ENCODE measurements at places on chromosomes 12 and 14. TPM values are rescaled to one million over a fixed set of nuclear protein-coding genes. Genes with fewer than 3 reads are reported as not detected.

Gene REC8
- total RNA-seq = 5.1 TPM

Gene FAM181A
- not detected for total RNA-seq

Gene NKX2-8
- not detected for total RNA-seq

Gene CLEC9A
- 0.47 TPM for total RNA-seq

Gene MRPL51
- total RNA-seq = 132 TPM

Gene CD69
- 1.4 TPM for total RNA-seq

Gene PLXNC1
- total RNA-seq = 8.4 TPM

Gene SOAT2
- 0.12 TPM for total RNA-seq

Gene NIN
- 19.8 TPM for total RNA-seq

Gene OR4E2
- not detected for total RNA-seq

- no peak for DNase-seq
These were observed 951.4 kb downstream of the VRK1 start for GRCh38 chr14:97748616-97749015.

DNA sequence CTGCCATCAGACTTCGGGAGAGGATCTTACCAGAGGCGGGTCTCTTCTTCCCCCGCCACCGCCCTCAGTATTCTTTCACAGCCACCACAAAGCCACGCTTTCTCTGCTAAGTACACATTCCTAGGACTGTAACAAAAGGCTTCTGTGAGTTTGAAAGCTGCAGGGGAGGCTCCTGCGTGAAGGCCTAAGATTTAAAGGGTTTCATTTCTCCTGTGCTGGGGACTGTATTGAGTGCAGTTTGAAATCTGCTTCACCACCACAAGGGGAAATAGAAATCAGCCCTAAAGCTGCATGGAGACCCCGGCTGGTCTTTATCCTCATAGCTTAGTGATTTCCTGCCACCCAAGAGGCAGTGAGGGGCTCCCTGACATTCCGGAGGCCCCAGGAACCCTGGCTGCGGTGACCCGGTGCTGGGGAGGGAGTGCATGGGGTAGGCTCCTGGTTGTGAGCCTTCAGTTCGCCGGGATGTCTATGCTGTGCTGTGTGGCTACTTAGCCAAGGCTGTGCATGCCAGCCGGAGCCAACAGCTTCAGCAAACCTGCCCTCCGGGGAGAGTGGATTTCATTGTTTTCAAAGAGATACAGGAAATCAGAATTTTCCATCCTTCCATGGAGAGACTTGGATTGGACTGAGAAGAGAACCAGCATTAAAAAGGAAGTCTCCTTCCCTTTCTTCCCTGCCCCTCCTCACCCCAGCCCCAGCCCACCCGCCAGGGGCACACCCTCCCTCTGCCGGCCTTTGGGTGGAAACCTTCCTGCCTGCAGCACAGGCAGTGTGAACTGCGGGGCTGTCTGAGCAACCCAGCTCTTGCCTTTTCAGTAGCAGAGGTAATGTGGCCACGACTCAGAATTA lies 163.3 kb downstream of the ETV6 start:
- peak; percentile 74 for DNase-seq

GRCh38 chr14:90695997-90696660 lies 120.1 kb downstream of the TTC7B start:
- no peak for DNase-seq

- peak; percentile 93 for DNase-seq
These were observed 20.2 kb downstream of the KRT8 start for GRCh38 chr12:52884526-52885293.

DNA sequence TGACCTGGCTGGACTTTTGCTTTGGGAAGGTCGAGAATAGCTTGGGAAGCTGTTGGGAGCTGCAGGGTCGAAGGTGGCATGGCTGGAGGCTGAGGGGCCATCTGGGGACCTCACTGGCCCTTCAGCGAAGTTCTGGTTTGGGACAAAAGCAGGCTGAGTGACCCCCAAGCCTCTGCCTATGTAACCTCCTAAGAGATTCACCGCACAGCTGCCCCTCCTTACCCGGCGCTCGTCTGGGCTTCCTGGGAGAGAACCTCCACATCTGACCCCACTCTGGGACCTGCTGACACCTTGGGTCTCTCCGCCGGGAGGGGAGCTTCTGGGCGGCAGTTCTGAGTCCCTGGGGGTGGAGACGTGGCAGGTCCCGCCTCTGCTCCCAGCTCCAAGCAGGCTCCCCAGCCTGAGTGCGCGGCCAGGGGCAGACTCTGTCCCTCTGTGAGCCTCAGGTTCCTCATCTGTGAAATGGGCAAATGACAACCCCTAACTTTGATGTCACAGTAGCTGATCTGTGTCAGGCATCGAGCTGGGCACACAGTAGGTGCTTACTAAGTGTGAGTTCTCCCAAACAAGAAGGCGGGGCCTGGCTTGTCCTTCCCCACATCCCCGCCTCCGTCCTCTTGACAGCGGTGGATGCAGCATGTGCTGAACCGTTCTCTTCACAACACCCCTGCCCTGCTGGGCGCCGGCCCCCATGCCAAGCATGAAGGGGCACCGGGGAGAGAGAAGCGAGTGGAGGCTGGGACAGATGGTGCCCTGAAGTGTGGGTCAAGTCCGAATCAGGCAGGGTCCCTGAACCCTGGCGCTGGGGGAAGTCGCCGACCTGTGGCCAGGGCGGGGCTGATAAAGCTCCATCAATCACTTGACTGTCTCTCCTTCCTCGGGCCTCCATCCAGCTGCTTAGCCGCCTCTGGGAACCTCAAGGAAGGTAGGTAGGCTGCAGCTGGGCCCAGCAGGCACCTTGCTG lies 3.8 kb downstream of the EXOC3L4 start:
- DNase-seq = no peak

- DNase-seq = no peak
These were observed 40.9 kb downstream of the VWF start for GRCh38 chr12:6083601-6084000.

DNA sequence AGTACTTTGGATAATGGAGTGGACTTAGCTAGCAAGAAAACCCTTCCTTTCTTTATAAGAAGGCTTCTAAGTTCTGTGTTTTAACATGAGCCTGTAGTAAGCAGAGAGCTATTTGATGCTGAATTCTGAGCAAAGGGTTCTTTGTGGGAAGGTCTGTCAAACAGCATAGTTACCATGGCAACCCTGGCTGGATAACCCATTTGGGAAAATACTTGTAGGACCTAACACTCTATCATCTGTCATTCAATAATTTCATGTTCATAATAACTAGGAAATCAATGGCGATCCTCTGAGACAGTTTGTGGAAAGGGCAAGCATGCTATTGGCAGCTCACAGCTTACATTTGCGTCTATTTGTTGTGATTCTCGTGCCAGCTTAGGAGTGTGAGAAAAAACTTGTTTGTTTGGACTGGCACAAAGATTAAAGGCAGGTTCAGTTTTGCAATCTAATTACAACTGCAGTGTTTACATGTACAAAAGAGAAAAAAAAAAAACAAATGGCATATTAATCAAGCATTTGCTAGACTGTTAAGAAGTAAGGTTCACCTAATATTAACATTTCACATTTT lies 219.2 kb downstream of the PDZRN4 start:
- DNase-seq = no peak

- DNase-seq = peak; percentile 81
These were observed 186.9 kb downstream of the EMP1 start for GRCh38 chr12:13383379-13383778.

GRCh38 chr12:88057994-88058718 lies 29.0 kb upstream of the C12orf50 start:
- DNase-seq = no peak

DNA sequence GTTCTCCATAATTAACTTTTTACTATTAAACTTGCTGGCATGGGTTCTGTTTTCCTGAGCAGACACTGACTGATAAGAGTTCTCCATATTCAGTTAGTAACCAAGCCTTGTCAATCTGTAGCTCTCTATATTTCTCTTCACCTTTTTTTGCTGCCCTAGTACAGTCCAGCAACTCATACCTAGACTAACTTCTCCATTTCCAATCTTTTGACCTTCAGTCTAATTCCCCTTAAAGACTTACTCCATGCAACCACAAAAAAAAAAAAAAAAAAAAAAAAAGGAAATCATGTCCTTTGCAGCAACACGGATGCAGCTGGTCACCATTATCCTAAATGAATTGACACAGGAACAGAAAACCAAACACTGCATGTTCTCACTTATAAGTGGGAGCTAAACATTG lies 125.7 kb upstream of the KRAS start:
- DNase-seq = no peak

- DNase-seq = no peak
These were observed 173.6 kb upstream of the MGAT4C start for GRCh38 chr12:86429824-86430223.

- no peak for DNase-seq
These were observed 55.9 kb downstream of the PLEKHA5 start for GRCh38 chr12:19185262-19185929.

GRCh38 chr12:25521625-25522256 lies 31.3 kb downstream of the LMNTD1 start:
- no peak for DNase-seq

- DNase-seq = no peak
These were observed 36.1 kb downstream of the PELI2 start for GRCh38 chr14:56154321-56154720.

DNA sequence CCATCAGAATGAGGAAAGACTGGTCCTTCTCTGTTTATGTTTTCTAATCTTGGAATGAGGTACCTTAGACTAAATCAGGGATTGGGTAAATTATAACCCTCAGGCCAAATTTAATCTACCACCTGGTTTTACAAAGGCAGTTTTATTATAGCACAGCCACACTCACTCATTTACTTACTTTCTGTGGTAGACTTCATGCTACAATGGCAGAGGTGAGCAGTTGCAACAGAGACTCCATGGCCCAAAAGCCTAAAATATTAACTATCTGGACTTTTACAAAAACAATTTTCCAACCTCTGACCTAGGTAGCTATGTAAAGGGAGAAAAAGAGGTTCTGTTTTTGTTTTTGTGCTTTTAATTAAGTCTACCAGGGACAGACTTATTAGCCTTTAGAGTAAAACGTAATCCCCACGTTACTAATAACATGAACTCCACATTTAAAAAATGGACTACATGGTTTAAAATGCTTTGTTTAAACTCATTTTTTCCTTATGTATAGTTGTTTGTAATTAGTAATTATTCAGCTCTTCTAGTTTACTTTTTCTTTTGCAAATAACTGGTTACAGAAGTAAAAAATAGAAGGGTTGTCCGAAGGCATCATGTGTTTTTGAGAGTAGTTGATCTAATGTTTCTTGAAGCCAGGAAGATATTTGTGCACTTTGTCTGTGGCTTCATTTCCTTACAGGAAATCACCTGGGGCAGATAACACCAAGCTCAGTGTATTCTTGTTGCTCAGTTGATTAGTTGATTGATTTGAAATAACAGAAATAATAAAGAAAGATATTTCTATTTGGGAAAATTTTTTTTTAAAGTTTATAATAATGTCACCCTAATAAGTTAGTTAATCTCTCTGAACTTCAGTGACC lies 57.6 kb upstream of the ATP2B1 start:
- no peak for DNase-seq

- DNase-seq = no peak
These were observed 24.4 kb downstream of the FBXW8 start for GRCh38 chr12:116934908-116935705.

GRCh38 chr12:6205761-6206160 lies 5.6 kb downstream of the CD9 start:
- DNase-seq = no peak

DNA sequence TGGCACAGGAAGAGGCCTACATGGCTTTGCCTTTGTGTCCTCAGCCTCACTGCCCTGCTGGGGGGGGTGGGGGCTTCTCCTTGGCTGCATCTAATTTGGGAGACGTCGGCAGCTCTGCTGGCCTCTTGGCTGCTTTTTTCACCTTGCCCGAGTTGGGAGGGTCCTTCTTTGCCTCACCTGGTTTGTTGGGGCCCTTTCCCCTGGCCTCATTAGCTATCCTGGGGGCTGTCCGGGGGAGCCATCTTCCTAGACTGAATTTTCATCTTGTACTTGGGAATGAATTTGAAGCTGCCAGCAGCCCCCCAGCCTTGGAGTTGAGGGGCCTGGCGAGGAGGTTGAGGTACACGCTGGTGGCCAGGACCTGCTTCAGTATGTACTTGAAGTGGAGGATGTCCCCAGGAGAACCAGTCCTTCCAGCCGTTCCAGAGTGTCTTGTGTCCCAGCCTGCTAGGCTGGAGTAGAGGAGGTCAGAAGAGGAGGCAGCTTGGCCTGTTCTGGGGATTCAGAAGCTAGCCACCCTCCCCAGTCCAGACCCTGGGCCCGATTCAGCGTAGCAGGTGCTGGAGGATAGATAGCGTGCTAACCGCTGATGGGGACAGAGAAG lies 70.7 kb upstream of the VASH1 start:
- no peak for DNase-seq

Data from colonic mucosa (tissue), 4 donors.